ENCODE measurements at places on chromosomes 5 and 9.

GRCh38 chr9:18806232-18807080, 226.6 kb downstream of the SAXO1 start:
- DNase-seq: no peak

DNA sequence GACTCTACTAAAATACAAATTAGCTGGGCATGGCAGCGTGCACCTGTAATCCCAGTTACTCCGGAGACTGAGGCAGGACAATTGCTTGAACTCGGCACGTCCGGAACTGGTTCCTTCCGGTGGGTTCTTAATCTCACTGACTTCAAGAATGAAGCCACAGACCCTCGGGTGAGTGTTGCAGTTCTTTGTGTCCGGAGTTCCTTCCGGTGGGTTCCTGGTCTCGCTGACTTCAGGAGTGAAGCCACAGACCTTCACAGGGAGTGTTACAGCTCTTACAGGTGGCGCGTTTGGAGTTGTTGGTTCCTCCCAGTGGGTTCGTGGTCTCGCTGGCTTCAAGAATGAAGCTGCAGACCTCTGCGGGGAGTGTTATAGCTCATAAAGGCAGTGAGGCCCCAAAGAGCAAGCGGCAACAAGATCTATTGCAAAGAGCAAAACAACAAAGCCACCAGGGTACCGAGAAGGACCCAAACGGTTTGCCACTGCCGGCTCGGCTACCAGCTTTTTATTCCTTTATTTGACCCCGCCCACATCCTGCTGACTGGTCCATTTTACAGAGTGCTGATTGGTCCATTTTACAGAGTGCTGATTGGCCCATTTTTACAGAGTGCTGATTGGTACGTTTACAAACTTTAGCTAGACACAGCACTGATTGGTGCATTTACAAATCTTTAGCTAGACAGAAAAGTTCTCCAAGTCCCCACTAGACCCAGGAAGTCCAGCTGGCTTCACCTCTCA, 28.6 kb upstream of the SLC6A19 start:
- DNase-seq: no peak

DNA sequence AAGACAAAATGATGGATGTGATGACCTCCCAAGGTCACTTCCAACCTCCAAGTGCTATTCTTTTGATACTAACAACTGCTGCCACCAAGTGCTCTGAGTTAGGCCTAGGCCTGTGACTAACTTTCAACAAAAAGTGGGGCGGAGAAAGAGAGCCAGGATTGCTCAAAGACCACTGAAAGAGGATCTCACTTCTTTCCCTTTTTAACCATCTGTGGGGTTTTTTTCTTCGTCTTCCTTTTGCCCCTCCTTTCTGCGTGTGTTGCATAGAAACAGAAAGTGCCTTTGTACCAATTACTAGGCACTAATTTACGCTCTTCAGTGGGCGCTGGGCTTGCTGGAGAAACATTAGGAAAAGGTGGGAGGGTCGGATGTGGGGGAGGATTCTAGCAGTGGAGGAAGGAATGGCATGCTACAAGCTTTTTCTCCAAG, 8.0 kb downstream of the KLF9 start:
- no peak for DNase-seq

DNA sequence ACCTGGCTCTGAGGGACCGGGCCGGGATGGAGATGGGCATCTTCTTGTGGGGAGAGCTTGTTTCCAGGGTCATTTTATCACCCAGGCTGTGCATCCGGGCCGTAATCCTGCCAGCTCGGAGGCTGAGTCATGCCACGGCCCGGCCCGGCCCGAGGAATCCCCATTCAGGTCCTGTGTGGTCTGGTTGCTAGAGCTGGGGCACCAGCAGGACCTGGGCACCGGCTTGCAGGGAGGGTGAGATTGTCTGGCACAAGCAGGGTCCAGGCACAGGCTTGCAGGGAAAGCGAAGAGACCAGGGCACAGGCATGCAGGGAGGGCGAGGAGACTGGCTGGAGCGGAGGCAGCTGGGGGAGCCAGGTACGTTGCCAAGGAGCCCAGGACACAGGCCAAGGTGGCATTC, 106.8 kb downstream of the RXRA start:
- DNase-seq: peak; percentile 68

GRCh38 chr5:64838803-64839202, 70.1 kb downstream of the CWC27 start:
- peak; percentile 38 for DNase-seq

- no peak for DNase-seq
These were observed 108.1 kb upstream of the PRRC1 start for GRCh38 chr5:127409246-127409917.

- no peak for DNase-seq
These were observed 143.8 kb upstream of the MAP3K1 start for GRCh38 chr5:56671571-56671970.

DNA sequence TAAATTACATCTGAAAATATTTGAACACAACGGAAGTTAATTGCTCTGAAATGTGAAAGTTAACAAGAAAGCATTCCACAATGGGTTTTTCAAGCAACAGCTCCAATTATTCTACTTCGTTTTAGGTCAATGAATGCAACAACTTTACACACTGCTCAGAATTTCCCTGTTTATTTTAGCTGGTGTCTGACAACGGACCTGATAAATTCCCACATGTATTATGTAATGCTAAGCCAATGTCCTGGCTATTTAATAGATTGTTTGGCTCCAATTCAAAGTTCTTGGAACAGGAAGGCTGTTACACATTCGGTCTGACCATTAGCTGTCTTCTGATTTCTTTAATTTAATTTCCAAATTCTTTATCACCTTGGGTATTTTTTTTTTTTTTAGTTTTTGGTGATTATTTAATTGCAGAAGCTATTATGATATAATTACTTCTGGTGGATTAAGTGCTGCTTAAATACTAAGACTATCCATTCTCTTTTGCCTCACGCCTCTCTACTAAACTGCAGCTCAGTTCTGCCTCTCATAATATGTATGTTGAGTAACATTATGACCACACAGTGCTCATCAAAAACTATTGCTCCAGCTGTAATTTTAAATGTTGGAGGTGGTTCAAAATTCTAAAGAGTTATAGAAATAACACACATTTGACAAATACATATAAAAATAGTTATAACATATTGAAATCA, 57.9 kb downstream of the MEF2C start:
- no peak for DNase-seq

GRCh38 chr9:3331801-3332200, 194.0 kb downstream of the RFX3 start:
- peak; percentile 18 for DNase-seq

DNA sequence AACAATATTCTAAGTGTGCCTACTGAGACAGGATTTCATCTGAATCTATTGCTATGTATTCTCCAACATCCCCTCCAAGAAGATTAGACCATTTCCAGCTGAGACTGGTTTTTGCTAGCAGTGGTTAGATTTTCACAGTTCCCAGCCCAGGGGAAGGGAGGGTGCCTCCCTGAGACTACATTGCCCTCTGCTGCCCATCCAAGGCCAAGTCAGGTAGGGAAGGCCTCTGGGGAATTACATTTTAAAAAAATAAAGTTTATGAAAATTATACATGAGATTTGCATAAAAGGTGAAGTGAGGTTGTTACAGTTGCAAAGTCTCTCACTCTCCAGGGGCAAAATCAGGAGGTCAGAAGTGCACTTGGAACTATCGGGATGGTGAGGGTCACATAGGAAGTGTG, 28.0 kb upstream of the SYK start:
- peak; percentile 34 for DNase-seq

DNA sequence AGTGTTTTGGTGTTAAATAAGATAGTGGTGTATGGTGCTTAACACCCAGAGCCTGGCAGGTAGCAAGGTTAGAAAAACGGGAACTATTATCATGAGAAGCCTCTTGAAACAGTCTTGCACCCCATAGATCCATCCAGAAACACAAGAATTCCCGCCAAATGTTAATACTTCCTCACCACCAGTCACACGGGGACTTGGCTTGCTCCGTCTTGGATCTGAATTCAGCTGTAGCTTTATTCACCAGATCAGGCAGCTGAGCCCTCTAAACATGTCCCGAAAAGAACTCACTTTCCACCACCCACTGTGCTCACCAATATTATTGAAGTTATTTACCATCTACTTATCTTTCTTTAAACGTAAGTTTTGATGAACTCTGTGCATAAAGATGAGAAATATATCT, 101.6 kb upstream of the PTPN3 start:
- no peak for DNase-seq

All from epithelial cell of esophagus (primary cell).